CD4-positive, alpha-beta memory T cell (primary cell): ENCODE measurements at places on chromosomes 12 and 14. TPM values are rescaled to one million over a fixed set of nuclear protein-coding genes. Genes with fewer than 3 reads are reported as not detected.

DNA sequence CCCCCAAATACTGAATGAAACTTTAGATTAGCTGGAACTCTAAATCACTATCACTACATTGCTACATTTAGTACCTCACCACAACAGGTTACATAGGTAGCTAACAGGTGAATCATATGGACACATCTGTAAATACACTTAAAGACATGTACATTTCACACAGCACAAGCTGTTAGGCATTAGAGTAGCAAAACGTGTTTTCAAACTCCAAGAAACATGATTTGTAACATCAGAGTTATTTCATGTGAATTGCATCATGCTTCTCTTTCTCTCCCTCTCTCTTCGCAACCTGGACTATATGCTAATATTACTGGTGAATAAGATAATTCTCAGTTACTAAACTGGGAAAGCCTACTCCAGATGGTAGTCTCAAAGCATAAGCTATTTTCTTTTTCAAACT lies 4.3 kb downstream of the SEL1L start:
- H3K27ac ChIP-seq = no peak overlapping the region
- no peaks in the 10 kb centered on the region for H3K27me3 ChIP-seq
- H3K36me3 ChIP-seq = peaks cover 12% of the 10 kb centered on the region

DNA sequence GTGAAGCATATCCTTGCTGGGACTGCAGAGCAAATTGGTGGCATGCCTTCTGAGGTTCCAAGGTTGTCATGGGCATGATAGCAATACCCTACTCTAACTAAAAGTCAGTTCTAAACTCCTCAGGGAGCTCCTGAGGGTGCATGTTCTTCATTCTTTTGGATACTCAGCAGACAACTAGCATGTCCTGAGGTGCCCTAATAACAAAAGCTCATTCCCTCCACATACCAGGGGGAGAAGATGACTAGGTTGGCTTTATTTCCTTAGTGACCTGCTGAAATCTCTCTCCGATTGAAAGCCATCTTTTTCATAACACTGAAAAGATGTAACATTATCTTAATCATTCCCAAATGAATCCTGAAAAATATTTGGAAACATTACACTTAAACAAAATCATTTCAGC lies 188.7 kb upstream of the IGF1 start:
- H3K4me3 ChIP-seq = no peak overlapping the region
- no peaks in the 10 kb centered on the region for H3K4me1 ChIP-seq
- DNase-seq = no peak
- H3K36me3 ChIP-seq = no peaks in the 10 kb centered on the region
- no peak overlapping the region for H3K27ac ChIP-seq

DNA sequence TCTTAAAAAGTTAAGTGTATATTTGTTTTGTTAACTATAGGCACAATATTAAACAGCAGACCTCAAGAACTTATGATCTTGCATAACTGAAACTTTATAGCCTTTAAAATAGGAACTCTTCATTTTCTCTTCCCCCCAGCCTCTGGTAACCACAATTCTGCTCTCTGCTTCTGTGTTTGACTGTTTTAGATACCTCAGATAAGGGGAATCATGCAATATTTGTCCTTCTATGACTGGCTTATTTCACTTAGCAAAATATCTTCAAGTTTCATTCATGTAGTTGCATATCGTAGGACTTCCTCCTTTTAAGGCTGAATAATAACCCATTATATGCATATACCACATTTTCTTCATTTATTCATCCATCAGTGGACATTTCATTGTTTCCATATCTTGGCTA lies 131.3 kb downstream of the PTPRO start:
- H3K4me1 ChIP-seq = no peaks in the 10 kb centered on the region
- H3K4me3 ChIP-seq = no peak overlapping the region
- no peaks in the 10 kb centered on the region for H3K27me3 ChIP-seq
- no peaks in the 10 kb centered on the region for H3K36me3 ChIP-seq
- no peak overlapping the region for H3K27ac ChIP-seq

DNA sequence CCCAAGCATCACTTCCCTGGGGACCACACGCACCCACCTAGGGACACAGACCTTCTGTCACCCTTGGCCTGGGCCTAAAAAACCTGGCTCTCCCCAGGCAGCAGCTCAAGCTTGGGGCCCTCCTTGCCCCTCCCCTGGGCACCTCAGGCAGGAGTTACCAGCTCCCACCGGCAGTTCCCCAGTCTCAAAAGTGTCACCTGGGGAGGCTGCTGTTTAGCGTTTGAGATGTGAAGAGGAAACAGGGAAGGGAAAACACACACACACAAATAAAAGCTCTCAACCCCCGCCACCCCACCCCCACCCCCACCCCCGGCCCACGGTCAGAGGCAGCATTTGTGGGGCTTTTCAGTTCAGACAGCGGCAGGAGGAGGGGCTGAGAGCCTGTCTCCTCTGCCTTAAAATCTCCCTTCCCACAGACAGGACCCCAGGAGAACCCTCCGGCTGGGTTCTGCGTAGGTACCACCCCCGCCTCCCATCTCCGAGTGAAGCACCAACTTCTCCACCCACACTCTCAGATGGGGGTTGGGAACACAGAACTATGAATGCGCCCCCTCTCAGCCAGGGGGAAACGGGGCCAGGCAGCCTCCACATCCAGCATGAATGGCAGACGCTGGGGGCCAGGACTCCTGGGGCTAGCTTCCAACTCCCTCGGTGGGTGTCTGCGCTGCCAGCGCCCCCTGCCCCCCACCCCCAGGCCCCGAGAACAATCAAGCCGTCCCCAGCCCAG lies 3.0 kb downstream of the NCOR2 start:
- no peaks in the 10 kb centered on the region for H3K27me3 ChIP-seq
- H3K27ac ChIP-seq = no peak overlapping the region
- peaks cover 39% of the 10 kb centered on the region for H3K4me1 ChIP-seq

VRK1 gene
- 40.2 TPM for total RNA-seq

RTN1 gene
- total RNA-seq = 0.39 TPM

CLMN gene
- 0.70 TPM for total RNA-seq
